ENCODE measurements at places on chromosomes 6 and 20.

GRCh38 chr6:128724738-128725137, 158.2 kb upstream of the LAMA2 start:
- DNase-seq, result no peak

DNA sequence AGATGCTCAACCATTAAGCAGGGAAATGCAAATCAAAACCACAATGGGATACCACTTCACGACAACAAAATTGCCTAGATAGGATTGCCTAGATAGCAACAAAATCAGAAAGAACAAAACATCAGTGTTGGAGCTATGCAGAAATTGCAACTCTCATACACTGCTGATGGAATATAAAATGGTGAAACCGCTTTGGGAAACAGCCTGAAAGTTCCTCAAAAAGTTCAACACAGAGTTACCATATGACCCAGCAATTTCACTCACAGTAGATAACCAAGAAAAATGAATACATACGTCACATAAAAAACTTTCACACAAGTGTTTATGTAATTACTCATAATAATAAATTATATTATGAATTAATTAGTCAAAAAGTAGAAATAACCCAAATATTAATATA, 78.3 kb downstream of the MAFB start:
- no peak for DNase-seq

DNA sequence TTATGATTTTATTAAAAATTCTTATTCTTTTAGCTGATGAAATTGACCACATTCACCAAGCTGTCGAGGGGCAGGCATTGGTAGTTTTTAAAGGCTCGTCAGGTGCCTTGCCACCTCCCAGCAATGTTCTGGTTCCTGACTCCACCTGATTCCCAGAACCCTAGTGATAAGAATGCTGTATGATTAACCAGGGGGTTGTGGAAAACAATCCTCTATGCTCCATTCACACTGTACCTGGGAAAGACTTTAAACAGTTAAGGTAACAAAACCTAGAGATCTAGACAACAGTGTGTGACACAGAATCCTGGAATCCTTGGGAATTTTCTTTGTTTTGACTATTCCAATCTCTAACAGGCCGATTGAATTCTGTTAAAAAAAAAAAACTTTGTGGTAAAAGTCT, 165.7 kb upstream of the OLIG3 start:
- DNase-seq, result no peak

GRCh38 chr20:24682496-24682985, 213.1 kb downstream of the SYNDIG1 start:
- DNase-seq, result no peak

DNA sequence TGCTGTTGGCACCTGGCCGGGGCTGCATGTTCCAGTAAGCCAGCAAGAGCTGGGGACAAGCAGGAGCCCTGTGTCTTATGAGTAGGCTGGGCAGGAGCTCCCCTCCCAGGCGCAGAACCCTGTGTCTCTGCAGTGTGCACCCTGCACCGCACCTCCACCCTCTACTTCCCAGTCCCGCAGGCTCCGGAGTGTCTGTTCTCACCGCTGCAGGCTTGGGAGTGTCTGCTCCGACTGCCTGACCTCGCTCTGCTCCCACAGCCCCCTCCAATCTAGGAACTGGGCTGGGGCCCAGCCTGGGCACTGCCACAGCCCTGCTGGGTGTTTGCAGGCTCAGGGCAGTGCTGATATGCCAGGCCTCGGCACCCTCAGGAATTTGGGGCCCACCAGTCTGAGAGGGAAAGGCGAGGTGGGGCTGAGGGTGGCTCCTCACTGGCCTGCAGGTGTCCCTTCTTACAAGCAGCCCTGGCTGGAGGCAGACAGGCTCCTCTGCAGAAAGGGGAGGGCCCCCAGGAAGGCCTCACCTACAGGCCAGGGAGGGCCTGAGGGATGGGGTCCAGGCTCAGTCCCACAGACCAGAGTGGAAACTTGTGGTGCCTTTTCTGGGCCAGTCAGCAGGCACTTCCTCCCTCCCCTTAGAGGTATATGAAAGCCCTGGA, 871.6 kb upstream of the GJE1 start:
- DNase-seq, result no peak

DNA sequence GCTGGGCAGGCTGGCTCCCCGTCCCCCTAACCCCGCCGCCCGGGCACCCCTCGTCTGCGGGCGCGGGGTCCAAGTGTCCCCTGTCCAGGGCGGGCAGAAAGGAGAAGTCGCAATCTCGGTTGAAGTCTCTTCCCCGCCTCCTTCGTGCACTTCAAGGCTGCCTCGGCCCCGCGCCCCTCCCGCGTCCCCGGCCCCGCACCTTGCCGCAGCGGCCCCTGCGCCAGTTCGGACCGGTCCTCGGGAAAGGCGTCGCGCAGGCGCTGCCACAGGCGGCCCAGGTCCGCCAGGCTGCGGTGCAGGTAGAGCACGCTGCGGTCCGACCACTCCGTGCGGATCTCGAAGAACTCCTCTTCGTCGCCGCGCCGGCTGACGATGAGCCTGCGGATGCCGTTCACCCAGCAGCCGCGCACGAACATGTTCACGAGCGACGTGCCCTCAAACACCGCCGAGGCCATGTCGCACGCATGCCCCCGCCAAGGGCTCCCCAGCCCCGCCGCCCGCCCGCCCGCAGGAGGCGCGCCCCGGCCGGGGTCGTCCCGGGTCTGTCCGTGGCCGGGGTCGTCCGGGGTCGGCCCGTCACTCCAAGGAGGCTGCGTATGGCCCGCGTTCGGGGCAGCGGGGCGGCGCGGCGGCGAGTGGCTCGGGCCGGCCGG, at the start of gene PXDC1:
TSS of gene PXDC1 (minus strand) at position 637 of the 653 bp plus-strand sequence. CDS start at position 455, 182 bp downstream.
- peak; percentile 36 for DNase-seq

DNA sequence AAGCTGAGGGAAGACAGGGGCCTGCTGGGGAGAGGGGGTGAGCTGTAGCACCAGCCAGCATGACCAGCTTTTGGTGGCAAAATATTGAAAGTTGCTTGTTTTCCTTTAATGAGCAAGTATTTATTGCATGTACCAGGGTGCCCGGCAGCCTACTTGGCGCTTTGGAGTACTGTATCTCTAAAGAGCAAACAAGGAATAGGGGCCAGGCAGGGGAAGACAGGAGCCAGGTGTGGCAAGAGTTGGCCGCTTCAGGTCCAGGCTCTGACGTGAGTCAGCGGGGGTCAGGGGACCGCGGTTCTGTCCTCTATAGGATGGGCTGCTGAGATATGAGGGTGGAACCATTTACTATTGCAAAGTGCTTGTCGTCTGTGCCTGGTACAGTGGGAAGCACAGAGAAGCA, 63.1 kb downstream of the PSMG4 start:
- DNase-seq, result no peak

DNA sequence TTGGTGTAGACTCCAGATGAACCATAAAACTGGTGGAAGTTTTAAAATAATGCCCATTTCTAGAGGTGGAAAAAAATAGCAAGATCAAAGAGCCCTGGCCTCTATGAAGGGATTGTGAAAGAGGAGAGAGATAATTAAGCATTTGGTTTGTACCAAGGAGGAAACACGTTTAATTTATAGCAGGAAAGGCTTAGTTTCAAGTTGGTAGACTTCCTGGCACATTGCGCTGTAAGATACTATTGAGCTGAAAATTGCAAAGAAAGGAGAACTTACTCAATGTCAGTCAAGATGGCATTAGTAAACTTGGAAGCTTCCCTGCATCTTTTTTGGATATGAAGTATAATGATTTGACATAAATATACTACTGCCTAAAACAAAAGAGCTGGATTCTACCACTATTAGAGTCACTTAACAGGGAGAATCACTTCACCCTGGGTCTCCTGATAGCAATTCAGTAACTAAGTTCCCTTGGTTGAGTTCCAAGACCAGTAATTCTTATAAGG, 24.4 kb downstream of the MARCKS start:
- no peak for DNase-seq

GRCh38 chr20:45346291-45346718, 1.9 kb downstream of the SDC4 start:
- DNase-seq, result no peak

DNA sequence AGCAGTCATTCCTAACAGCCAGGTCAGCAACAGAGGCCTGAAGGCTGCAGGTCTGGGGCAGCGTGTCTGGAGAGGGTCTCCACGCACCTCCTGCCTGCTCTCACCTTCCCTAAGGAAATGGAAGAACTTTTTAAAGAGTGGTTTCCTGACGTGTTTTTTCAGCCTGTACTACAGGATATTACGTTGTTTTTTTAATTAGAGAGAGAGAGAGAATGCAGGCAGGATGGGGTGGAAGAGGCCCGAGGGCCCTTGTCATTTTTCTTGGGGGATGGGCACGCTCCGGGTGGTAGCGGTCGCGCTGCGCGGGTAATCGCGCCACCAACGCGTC, 2.1 kb downstream of the DLL1 start:
- no peak for DNase-seq

- DNase-seq, result no peak
Measured at GRCh38 chr6:22821664-22822320, 252.4 kb downstream of the HDGFL1 start.

GRCh38 chr6:85650606-85651005, 7.9 kb upstream of the SYNCRIP start:
- DNase-seq, result no peak

GRCh38 chr6:44917430-44917829, 410.7 kb upstream of the RUNX2 start:
- no peak for DNase-seq

- no peak for DNase-seq
Measured at GRCh38 chr6:91697010-91697695, 1110.3 kb upstream of the MAP3K7 start.

DNA sequence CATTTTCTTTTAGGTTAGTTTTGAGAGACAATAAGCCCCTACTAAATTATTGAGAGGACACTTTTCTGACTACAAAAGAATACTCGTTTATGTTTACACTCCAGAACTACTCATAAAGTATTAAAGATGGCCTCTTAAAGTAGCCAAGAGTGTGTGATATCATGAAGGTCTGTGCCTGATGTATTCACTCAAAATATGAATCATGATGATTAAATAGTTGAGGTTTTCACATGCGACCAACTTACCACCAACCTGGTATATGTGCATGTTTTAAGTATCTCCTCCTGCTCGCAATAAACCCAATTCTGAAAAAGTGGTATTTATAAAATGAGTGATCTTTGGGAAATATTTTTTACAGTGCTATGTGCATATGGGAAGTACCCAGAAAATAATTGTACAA, 43.9 kb downstream of the IL20RA start:
- DNase-seq, result no peak
